ENCODE measurements at places on chromosomes 4 and X. TPM values are rescaled to one million over a fixed set of nuclear protein-coding genes. Genes with fewer than 3 reads are reported as not detected.

DNA sequence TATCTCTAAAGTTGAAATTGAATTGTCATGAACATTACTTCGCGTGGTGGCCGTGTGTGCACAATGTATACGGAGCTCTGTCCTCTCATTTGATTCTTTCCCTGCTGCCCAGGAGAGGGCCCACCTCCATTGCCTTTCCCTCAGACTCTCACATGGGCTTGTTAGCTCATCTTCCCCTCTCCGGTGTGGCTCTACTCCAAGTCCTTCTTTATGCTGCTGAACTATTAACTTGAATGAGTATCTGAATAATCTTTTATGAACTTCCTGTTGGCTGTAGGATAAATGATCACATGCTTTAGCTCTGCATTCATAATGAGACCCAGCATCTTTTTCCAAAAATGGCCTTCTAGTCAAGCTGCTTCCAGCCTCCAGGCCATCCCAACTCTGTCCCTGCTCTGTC, 68.8 kb upstream of the CLNK start:
- no peak overlapping the region for H3K27ac ChIP-seq
- H3K27me3 ChIP-seq = no peaks in the 10 kb centered on the region
- H3K4me1 ChIP-seq = no peaks in the 10 kb centered on the region
- DNase-seq = no peak

- no peaks in the 10 kb centered on the region for H3K4me1 ChIP-seq
- no peak overlapping the region for H3K4me3 ChIP-seq
- no peaks in the 10 kb centered on the region for H3K36me3 ChIP-seq
- DNase-seq = no peak
- H3K27ac ChIP-seq = no peak overlapping the region
These were observed 82.2 kb downstream of the APBB2 start for GRCh38 chr4:41132055-41132683.

GRCh38 chr4:12949719-12950490, 534.2 kb downstream of the RAB28 start:
- no peak overlapping the region for H3K27ac ChIP-seq
- no peak for DNase-seq
- no peak overlapping the region for H3K4me3 ChIP-seq

DNA sequence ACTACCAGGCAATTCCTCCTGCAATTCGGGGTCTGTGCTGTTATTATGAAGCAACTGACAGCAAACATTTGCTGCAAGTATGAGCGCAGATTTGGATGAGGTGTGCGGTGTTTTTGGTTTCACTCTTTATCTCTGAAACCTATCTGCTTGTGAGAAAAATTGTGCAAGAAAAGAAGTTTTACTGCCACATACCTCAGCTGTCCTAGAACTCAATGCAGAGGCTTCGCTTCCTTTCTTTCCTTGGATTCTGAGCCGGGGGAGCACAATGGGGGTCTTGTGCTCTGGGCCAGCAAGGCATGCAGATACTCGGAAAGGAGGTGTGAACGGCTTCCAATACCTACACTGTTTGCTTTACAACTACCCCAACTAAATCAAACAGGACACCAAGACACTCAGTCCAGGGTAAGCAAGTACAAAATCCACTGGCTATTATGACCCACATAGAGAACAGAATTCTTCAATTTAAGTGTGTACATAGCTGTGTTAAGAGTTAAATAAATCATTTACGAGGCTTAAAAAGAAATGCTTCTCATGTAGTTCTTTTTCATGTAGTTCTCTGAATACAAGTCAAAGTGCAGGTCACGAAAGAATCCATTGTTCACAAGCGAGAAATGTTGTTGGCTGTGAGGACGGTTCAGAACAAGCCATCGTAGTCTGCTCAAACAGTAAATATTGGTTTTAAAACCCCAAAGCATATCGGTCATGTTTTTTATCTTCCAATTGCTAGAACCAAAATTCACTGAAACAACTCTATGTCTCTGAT, 1.1 kb downstream of the SORBS2 start:
- no peak overlapping the region for H3K4me3 ChIP-seq
- no peaks in the 10 kb centered on the region for H3K4me1 ChIP-seq
- H3K27me3 ChIP-seq = peaks cover 4% of the 10 kb centered on the region
- H3K27ac ChIP-seq = no peak overlapping the region

DNA sequence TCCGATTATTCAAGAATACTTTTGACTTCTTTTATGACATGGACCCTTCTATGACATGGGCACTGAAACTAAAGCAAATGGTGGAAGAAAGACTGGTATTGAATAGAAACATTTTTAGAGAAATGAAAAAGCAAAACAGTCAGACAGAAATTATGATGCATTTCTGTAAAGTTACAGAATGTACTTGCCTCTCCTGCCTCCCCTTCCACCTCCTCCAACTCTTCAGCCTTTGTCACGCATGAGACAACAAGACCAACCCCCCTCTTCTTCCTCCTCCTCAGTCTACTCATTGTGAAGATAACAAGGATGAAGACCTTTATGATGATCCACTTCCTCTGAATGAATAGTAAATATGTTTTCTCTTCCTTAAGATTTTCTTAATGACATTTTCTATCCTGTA, 46.3 kb upstream of the HUWE1 start:
- peak overlapping the region; percentile 30 for H3K4me3 ChIP-seq
- peaks cover 9% of the 10 kb centered on the region for H3K36me3 ChIP-seq
- peak overlapping the region; percentile 91 for H3K27ac ChIP-seq
- H3K4me1 ChIP-seq = peaks cover 47% of the 10 kb centered on the region
- no peaks in the 10 kb centered on the region for H3K27me3 ChIP-seq
- DNase-seq = no peak

- H3K27me3 ChIP-seq = peaks cover 28% of the 10 kb centered on the region
- no peak overlapping the region for H3K4me3 ChIP-seq
- H3K36me3 ChIP-seq = no peaks in the 10 kb centered on the region
- no peak overlapping the region for H3K27ac ChIP-seq
- no peak for DNase-seq
- no peaks in the 10 kb centered on the region for H3K4me1 ChIP-seq
These were observed 24.7 kb downstream of the KCNE5 start for GRCh38 chrX:109600237-109600651.

DNA sequence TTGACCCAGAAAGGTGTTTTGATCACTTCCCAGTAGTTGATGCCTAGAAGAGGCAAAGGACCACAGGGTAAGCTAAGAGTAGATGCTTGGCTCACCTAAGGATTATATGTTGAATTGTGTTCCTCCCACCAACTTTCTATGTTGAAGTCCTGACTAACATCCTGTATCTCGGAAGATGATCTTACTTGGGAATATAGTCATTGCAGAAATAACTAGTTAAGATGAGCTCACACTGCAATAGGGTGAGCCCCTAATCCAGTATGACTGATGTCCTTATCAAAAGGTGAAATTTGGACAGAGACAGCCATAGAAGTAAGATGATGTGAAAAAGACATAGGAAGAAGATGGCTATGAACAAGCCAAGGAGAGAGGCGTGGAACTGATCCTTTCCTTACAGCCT, 3.3 kb upstream of the HMGB2 start:
- H3K4me1 ChIP-seq = peaks cover 23% of the 10 kb centered on the region
- peaks cover 9% of the 10 kb centered on the region for H3K27me3 ChIP-seq
- H3K4me3 ChIP-seq = no peak overlapping the region
- DNase-seq = no peak
- no peak overlapping the region for H3K27ac ChIP-seq
- peaks cover 19% of the 10 kb centered on the region for H3K36me3 ChIP-seq

GRCh38 chr4:114052227-114052626, 72.8 kb upstream of the ARSJ start:
- no peaks in the 10 kb centered on the region for H3K4me1 ChIP-seq
- no peak for DNase-seq
- no peaks in the 10 kb centered on the region for H3K36me3 ChIP-seq
- H3K4me3 ChIP-seq = no peak overlapping the region

DNA sequence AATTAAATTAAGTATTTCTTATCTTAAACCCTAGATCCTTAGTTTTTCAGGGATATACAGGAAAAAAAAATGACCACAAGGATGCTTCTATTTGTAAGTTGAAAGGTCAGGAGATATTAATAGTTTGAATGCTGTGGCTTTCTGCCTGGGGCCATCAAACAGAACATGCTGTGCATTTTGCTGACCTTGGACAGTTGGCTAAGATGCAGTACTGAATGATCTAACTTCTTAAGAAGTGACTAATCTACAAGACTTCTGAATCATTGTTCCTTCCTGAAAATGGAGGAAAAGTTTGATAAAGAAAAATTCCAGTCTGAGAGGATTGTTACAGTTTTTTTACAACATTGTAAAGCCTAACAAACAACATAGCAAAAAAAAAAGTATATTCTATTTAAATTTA, 237.8 kb upstream of the JADE1 start:
- no peak overlapping the region for H3K27ac ChIP-seq
- no peak overlapping the region for H3K4me3 ChIP-seq
- peaks cover 14% of the 10 kb centered on the region for H3K27me3 ChIP-seq
- no peaks in the 10 kb centered on the region for H3K4me1 ChIP-seq

- H3K36me3 ChIP-seq = no peaks in the 10 kb centered on the region
- H3K4me3 ChIP-seq = no peak overlapping the region
- peaks cover 29% of the 10 kb centered on the region for H3K27me3 ChIP-seq
- H3K4me1 ChIP-seq = no peaks in the 10 kb centered on the region
- no peak for DNase-seq
These were observed 65.6 kb upstream of the BLTP1 start for GRCh38 chr4:122086338-122087065.

DNA sequence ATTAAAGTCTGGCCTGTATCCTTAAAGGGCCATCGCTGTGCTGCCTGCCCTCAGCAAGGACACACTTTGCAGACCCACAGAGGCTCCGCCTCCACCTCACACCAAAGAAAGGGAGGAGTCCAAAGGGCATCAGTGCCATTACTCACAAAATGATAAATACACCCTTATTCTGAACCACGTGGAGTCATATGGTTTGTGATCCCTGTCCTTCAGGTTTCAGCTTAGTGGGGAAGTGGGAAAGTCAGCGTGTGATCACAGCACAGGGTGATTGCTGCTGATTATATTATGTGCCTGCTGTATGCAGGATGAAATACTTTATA, 35.9 kb upstream of the MSANTD1 start:
- H3K36me3 ChIP-seq = peaks cover 48% of the 10 kb centered on the region
- H3K4me3 ChIP-seq = no peak overlapping the region
- no peaks in the 10 kb centered on the region for H3K27me3 ChIP-seq

GRCh38 chrX:116749943-116750342, 287.2 kb upstream of the CT83 start:
- H3K4me1 ChIP-seq = no peaks in the 10 kb centered on the region
- no peak overlapping the region for H3K27ac ChIP-seq
- H3K36me3 ChIP-seq = no peaks in the 10 kb centered on the region
- H3K27me3 ChIP-seq = no peaks in the 10 kb centered on the region
- no peak for DNase-seq
- no peak overlapping the region for H3K4me3 ChIP-seq

GRCh38 chr4:6647582-6648230, 7.2 kb downstream of the MRFAP1 start:
- DNase-seq = no peak
- no peaks in the 10 kb centered on the region for H3K27me3 ChIP-seq
- H3K36me3 ChIP-seq = peaks cover 15% of the 10 kb centered on the region
- H3K27ac ChIP-seq = no peak overlapping the region

CT47B1 gene
- not detected for total RNA-seq

NR3C2 gene
- total RNA-seq = 5.1 TPM

CCDC158 gene
- not detected for total RNA-seq
